A549 treated with GW870086 at 1 μM for 4 hours (cell line): ENCODE measurements at places on chromosomes 1 and 21. TPM values are rescaled to one million over a fixed set of nuclear protein-coding genes. Genes with fewer than 3 reads are reported as not detected.

Gene DISC1
- 0.21 to 0.39 TPM (median 0.30 TPM) in 5 replicates for total RNA-seq

Gene SERINC2
- 18.9 to 32.6 TPM (median 31.6 TPM) in 5 replicates for total RNA-seq

Gene PFKL
- total RNA-seq, result 36.6 to 68.8 TPM (median 46.4 TPM) in 5 replicates

Gene GOLPH3L
- 10.4 to 15.6 TPM (median 14.4 TPM) in 5 replicates for total RNA-seq

Gene CHIA
- total RNA-seq, result not detected in 5 replicates

Gene FAM177B
- total RNA-seq, result not detected in 5 replicates
